ENCODE measurements at places on chromosomes 16 and 17.
A peak's percentile ranks its signal among the peaks of the same experiment; 100 is the strongest.

- DNase-seq, result no peak
These were observed 154.9 kb downstream of the SDK2 start for GRCh38 chr17:73489333-73489732.

GRCh38 chr16:78805556-78805955 lies 706.1 kb downstream of the WWOX start:
- no peak for DNase-seq

GRCh38 chr16:57070424-57070823 lies 22.0 kb upstream of the CPNE2 start:
- DNase-seq, result no peak

GRCh38 chr17:881778-882177 lies 97.8 kb downstream of the NXN start:
- peak; percentile 44 for DNase-seq

DNA sequence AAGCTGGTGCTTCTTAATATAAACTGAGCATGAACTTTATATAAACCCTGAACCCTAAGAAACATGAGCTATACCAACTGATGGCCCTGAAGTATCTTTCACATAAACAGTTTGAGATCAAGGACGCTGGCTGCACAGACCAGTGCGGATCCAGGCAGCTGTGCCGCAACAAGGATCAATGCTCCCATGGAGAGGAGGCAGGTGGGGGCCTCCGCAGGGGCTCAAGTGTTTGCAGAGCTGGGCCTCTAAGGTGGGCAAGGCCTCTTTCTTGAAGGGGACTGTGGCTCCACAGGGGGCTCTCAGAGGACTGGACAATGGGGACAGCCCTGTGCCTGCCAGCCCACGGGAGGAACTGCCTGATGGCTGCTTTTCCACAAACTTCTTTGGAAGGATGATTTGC lies 46.0 kb downstream of the NDEL1 start:
- DNase-seq, result no peak

- DNase-seq, result no peak
These were observed 302.1 kb downstream of the HAPSTR1 start for GRCh38 chr16:9393591-9393990.

DNA sequence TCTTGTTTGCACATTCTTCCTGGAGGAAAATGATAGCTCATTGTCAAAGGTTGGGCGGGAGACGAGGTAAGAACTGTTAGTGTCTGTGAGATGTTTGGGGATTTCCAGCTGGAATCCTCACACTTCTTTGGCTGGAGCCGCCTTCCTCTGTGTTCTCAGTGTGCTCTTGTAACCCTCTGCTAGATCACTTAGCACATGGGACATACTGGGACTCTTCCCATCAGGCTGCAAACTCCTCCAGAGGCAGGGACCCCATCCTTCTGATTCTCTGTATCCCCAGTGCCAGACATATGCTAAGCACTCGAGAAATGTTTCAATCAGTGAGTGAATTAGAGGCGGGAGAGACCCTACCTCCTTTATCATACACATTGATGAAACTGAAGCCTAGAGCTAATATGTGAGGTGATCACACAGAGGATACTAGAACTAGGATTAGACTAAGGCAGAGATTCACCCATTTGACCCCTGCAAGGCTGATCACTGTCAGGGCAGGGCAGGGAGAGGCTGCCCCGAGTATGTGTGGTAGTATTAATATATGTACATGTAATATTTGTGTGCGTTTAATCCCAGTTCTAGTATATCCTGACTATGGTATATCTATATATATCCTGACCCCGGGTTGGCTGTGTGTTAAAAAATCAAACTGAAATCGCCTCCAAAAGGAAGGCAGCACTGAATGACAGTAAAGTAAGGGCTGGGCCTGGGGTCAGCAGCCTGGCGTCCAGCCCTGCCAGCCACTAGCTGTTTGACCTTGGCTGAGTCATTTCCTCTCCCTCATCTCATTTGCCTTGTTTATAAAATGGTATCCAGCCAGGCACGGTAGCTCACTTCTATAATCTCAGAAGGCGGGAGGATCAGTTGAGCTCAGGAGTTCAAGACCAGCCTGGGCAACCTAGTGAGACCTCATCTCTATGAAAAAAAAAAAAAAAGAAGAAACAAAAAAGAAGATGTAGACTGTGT lies 75.5 kb upstream of the TBX2 start:
- DNase-seq, result no peak

DNA sequence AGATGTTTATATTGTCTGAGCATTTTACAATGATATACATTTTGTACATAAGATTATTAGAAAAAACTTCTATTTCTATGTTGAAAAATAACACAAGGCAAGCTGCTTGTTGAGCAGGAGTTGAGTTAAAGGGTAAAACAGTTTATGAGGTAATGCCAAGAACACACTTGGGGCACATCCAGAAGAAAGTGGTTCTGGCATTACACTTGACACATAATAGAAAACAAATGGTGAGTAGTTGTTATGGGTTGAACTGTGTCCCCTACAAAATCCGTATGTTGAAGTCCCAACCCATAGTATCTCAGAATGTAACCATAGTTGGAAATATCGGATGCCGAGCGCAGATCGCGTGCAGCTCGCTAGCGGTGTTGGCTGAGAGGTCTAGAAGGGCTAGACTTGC lies 354.3 kb upstream of the GOT2 start:
- DNase-seq, result no peak

- DNase-seq, result no peak
These were observed 15.0 kb downstream of the MYO15B start for GRCh38 chr17:75602644-75603043.

GRCh38 chr17:71934520-71934919 lies 186.3 kb upstream of the SOX9 start:
- DNase-seq, result no peak

DNA sequence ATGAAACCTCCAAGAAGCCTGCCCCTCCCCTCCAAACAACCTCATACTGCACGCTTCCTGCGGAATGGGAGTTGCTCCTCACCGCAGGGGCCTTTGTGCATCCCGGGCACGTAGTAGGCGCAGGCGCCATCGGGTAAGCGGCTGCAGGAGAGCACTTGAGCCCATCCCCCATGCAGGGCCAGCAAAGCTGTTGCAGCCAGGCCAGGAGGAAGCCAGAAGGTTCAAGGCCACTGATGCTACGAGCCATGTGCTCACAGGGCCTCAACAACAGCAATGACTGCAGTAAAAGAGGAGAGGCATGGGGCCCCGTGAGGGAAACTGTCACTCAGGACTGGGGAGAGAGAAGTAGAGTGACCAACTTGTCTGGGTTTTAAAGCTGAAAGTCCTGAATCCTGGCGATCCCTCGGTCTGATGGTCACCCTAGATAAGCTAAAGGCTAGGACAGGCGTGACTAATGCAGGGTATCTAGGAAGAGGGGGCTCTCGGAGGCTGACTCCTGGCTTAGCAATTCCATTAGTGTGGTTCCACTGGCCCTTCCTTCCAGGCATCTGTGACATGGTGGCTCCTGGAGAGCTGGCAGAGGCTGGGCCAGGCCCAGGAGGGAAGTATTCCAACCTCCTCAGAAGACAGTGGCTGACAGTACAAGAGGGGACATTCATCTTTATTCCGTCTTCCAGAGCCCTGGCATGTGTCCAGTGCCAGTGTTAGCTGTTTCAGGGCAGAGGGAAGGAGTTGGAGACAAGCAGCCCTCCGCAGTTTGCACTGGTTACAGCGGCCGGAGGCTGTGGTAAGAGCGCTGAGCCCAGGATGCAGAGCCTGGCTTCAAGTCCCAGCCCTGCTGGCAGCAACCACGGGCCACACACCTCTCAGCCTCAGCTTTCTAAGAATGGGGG lies 20.8 kb downstream of the GOSR2 start:
- peak; percentile 13 for DNase-seq

GRCh38 chr17:57422574-57423164 lies 166.3 kb downstream of the MSI2 start:
- DNase-seq, result no peak

DNA sequence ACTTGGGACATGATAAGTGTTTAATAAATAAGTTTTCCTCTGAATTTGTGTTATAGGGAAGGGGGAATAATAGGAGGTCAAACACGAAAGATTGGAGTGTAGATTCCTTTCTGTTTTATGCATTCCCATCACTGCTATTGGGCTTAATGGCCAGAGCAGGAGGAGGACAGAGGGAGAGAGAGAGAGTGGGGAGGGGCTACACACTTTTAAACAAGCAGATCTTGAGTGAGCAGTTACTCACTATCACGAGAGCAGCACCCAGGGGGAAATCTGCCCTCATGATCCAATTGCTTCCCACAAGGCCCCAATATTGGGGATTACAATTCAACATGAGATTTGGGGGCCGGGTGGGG lies 505.0 kb downstream of the GRIN2A start:
- no peak for DNase-seq

DNA sequence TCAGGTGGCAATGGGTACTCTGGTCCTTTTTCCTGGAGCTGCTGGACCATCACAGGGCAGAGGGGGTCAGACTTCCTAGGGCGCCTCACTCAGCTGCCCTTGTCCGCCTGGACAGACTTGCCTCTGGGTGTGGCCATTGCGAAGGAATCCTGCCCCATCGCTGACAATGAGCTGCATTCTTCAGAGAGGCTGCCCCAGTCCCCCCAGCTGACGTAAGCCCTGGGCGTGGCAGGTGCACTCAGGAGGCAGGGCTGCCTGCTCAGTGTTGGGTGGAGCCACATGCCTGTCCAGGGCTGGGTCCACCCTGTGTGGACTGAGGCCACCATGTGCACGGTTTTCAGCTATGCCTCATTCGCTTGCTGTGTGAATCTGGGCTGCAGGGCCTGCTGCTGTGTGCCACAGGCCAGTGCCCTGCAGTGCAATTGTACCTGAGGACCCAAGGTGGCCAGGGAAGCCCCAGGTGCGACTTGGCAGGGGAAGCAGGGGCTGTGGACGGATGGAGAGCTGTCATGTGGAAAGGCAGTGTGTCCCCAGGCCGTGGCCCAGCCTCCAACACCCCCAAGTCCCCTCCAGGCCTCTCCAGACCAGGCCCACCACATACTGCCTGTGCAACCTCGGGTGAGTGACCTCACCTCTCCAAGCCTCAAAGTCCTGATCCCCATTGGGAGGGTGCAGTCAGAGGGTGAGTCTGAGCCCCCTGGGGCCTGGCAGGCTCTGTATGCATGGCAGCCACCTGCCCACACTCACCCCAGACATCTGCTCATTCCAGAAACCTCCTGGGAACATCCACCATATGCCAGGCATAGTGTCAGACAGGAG lies 14.0 kb upstream of the MPRIP start:
- DNase-seq, result no peak

DNA sequence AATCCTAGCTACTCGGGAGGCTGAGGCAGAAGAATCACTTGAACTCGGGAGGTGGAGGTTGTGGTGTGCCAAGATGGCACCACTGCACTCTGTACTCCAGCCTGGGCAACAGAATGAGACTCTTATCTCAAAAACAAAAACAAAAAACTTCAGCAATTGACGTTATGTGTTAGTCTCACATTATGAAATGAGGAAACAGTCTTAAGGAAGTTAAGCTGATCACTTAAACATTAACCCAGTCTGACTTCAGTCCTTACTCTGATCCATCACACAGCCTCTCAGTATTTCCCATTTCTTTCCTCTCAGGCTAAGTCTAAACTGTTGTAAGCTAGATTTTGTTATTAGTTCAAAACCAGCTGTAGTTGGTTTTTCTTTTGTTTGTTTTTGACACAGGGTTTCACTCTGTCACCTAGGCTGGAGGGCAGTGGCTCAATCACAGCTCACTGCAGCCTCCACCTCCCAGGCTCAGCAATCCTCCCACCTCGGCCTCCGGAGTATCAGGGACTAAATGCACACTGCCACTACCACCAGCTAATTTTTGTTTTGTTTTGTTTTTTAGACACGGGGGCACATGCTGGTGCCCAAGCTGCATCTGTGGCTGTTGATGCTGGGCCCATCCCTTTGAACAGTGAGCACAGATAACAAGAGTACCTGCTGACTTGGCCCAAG lies 6.3 kb downstream of the JPT1 start:
- DNase-seq, result no peak

GRCh38 chr17:75998327-75998795 lies 2.3 kb upstream of the CDK3 start:
- DNase-seq, result no peak

DNA sequence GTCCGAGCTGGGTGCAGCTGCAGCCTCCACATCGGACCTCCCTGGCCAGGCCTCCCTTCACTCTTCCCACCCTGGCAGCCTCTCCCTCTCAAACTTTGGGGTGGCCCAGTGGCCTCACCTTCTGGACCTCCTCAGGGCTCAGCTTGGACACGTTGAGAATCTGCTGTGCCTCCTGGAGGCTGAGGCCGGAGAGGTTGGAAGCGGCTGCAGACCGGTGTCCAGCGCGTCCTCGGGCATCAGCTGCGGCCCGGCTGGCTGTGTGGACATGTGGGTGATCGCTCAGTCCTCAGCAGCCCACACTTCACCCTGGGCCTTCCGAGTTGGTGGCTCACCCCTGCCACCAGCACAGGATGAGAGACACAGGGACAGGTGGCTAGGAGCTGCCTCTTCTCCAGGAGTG lies 9.9 kb downstream of the PAM16 start:
- DNase-seq, result no peak

DNA sequence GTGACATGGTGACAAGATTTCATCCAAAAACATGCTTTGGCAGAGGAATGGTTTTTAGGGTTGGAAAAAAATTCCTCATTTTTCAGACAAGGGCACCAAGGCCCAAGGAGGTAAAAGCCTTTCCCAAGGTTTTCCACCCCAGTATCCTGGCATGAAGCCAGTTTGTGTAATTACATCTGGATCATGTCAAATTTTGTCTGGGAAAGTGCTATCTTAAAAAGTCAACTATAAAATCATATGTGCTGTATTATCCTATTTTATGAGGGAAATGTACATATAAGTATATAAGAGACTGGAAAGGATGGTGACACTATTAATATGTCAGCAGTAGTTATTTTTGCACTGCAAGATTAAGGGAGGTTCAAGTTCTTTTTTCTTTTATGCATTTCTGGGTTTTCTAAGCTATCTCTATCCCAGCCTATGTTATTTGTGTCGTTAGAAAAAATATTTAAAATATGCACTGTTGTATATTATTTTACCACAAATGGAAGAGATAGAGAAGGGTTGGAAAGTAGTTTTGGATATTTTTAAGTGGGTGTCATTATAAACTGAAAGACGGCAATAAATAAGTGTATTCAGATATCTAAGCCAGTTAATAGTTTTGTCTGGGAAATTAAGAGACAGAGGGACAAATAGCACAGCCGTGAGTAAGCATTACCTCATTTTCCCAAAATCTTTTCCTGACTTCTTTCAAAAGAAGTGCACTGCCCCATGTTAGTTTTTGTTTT lies 13.5 kb upstream of the FBXO47 start:
- no peak for DNase-seq

- peak; percentile 22 for DNase-seq
These were observed 13.5 kb upstream of the DHRS13 start for GRCh38 chr17:28916302-28916934.

- DNase-seq, result no peak
These were observed 5.6 kb downstream of the SLC16A3 start for GRCh38 chr17:82234211-82235055.

- no peak for DNase-seq
These were observed 2.0 kb downstream of the CORO7 start for GRCh38 chr16:4414187-4414917.

- peak; percentile 33 for DNase-seq
These were observed 32.7 kb upstream of the CDH1 start for GRCh38 chr16:68704232-68704867.

- DNase-seq, result no peak
These were observed 200.0 kb upstream of the CDH5 start for GRCh38 chr16:66166490-66166889.

GRCh38 chr17:79438546-79439334 lies 172.1 kb downstream of the RBFOX3 start:
- no peak for DNase-seq

GRCh38 chr16:11796227-11797165 lies 562 bp downstream of the ZC3H7A start:
- no peak for DNase-seq

GRCh38 chr16:54145881-54146280 lies 140.7 kb downstream of the IRX3 start:
- no peak for DNase-seq
